Fibroblast of skin of left biceps (primary cell): ENCODE measurements at places on chromosomes 11 and 22.

DNA sequence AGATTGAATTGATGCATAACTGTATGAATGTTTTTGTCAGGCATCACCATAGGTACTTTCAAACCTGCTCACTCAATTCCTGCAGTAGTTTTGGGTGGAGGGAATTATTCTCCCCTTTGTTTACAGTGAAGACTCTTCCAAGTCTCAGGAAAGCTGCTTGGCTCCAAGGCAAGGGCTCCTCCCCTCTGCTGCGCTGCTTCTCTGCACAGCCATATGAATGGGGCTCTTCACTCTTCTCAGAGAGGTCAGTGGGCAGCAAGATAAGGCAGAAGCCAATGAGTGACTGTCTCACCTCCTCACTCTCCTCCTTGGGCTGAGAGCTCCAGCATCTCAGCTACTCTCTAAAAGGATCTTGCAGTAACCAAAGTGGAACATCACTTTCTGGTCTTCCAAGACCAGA, 165.7 kb upstream of the TTC12 start:
- DNase-seq, result no peak

- DNase-seq, result no peak
These were observed 130.4 kb downstream of the UVRAG start for GRCh38 chr11:75945446-75945845.

DNA sequence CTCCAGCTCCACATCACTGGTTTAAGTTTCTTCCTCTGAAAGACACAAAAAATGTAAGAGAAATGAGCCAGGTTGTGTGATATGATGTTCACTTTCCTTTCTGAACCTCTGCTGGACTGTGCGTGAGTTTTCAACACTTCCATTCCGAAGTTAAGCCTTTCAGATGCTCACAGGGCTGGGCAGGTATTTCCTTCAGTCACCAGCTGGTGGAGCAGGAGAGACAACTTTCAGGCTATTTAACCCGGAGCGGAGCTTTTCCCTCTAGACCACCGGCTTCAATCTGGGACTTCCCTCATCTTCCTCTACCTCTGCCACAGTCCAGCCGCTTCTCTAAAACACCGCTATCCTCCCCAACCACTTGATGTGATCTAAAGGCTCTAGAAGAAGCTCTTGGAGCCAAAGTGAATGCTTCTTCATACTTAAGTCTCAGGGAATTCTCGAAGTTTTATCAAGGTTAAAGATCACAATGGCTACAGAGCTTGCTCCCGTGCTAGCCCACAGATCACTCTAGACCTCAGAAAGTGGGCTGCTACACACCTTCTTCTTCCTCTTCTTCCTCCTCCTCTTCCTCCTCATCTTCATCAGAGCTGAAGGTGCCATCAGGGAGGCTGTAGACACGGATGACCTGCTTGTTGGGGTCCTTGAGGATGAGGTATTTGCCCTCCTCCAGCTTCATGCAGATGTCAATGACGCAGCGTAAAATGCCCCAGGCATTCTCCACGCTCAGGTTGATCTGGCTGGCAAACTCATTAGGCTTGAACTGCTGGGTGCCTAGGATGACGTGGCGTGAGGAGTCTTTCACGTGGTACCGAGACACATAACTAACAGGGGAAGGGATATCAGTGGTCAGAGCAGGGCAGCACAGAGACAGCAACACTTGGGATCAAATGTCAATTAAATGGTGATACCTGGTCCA, 4.4 kb upstream of the FOXRED2 start:
- no peak for DNase-seq

GRCh38 chr11:126072141-126072741, 9.6 kb upstream of the CDON start:
- DNase-seq, result no peak

DNA sequence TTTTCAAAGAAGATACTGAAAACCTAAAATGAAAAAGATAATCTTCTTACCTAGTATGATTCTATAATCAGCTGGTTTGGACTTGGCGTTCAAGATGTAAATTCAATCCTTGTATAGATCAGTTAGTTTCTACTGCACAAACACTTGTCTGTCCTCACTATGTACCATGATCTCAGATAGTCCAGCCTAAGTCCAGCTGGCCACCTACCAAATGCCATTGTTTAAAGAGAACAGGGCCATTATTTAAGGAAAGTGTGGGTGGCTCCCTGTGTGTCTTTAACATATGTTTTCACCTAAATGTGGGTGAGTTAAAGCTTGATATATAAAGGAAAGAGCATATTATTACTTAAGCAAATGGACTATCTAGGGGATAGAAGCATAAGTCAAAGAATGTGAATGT, 38.6 kb downstream of the BLID start:
- no peak for DNase-seq

DNA sequence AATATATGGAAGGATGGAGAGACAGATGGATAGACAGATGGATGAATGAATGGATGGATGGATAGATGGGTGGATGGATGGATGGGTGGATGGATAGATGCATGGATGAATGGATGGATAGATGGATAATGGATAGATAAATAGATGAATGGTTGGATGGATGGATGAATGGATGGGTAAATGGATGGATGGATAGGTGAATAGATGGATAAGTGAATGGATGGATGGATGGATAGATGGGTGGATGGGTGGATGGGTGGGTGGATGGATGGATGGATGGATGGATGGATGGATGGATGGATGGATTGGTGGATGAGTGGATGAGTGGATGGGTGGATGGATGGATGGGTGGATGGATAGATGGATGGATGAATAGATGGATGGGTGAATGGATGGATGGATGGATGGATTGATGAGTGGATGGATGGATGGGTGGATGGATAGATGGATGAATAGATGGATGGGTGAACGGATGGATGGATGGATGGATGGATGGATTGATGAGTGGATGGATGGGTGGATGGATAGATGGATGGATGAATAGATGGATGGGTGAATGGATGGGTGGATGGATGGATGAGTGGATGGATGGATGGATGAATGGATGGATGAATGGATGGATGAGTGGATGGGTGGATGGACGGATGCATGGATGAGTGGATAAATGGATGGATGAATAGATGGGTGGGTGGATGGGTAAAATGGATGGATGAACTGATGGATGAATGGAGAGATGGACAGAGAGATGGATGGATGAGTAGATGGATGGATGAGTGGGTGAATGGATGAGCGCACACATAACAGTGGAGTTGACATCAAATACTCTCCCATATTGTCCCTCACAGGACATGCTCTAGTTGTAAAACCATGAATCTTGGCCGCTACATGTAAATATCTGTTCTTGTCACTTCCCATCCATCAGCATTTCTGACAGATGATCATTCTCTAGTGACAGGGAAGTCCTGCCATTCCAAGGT, 8.8 kb downstream of the LSP1 start:
- no peak for DNase-seq

GRCh38 chr22:24403346-24403745, 24.1 kb upstream of the ADORA2A start:
- DNase-seq, result no peak

GRCh38 chr22:21942407-21943343, 10.0 kb downstream of the PPM1F start:
- DNase-seq, result peak; percentile 47

DNA sequence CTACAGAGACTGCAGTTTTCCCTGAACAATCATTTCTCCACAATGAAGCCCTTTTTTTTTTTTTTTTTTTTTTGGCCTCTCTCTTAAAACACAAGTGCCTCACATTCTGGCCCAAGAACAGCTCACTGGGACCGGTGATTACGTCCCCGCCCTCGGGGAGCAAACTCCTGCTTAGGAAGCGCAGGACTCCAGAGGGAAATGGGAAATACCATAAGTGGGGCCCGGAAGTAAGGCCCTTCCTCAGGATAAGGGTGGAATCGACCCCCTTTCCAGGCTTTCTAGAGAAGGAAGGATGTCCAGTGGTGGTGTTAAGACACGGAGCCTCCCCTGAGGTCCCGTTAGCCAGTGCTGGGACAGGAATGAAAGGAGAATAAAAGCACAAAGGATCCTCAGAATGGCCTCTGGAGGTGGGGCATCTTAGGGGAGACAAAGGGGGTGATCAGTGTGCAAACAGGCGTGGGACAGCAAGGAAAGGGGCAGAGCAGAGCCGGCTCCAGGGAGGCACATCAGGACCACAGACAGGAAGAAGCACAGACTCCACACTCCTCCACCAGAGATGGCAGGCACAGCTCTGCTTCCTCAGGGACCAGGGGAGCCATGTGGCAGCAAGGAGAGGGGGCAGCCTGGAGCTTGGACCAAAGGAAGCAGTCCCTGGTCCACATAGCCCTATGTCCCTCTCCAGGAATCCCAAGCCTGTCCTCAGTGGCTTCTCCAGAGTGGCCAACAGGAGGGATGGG, 61.3 kb downstream of the CHST1 start:
- no peak for DNase-seq

- no peak for DNase-seq
These were observed 6.0 kb downstream of the ART5 start for GRCh38 chr11:3635641-3636375.

- DNase-seq, result no peak
These were observed 88.6 kb upstream of the KCNQ1OT1 start for GRCh38 chr11:2788168-2789071.

GRCh38 chr11:38952698-38953097, 2354.7 kb upstream of the RAG2 start:
- DNase-seq, result no peak

GRCh38 chr22:50114221-50115021, 24.6 kb downstream of the MOV10L1 start:
- peak; percentile 60 for DNase-seq

- DNase-seq, result no peak
These were observed 12.7 kb downstream of the BLID start for GRCh38 chr11:122103321-122103720.

DNA sequence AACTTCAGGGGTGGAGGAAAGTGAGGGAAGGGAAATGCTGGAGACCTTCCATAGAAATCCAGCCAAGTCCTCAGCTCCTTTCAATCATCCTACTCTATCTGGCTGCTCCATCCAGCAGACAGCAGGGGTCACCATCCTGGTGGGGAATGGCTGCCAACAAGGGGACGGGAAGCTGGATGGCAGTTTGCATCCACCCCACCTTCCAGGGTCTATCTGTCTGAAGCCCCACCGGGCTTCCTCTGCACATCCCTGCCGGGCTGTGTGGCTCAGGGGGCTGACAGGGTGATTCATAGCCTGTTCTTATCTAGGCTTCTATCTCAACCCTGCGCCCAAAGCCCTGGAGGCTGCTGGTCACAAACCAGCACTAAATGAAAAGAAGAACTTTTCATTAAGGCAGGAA, 1.1 kb downstream of the SYTL2 start:
- DNase-seq, result no peak

DNA sequence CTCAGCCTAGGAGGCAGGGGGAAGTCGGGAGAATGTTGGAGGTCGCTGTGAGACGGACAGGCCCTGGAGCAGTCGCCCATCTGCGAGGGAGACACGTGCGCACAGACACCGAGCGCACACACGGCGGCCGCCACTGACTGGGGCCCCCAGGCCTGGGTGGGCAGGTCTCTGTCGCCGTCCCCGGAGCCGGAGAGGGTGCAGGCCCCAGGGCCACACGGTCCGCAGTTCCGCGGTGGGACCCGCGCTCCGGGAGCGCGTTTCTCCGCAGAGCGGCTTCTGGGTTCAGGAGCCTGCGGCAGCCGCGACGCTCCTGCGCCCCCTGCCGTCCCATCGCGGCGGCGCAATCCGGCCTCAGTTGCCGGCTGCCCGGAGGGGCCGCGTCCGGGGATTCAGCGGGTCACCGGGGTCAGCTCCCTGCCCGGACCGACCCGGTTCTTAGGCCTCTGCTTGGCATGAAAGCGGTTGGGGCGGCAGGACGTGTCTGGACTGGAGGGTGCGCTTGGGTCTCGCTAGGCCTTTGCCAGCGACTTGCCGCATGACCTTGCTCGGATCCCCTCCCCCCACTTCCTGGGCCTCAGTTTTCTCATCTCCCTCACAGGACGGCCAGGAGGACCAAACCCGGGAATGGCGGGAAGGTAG, 31.2 kb downstream of the PDE2A start:
- DNase-seq, result no peak

DNA sequence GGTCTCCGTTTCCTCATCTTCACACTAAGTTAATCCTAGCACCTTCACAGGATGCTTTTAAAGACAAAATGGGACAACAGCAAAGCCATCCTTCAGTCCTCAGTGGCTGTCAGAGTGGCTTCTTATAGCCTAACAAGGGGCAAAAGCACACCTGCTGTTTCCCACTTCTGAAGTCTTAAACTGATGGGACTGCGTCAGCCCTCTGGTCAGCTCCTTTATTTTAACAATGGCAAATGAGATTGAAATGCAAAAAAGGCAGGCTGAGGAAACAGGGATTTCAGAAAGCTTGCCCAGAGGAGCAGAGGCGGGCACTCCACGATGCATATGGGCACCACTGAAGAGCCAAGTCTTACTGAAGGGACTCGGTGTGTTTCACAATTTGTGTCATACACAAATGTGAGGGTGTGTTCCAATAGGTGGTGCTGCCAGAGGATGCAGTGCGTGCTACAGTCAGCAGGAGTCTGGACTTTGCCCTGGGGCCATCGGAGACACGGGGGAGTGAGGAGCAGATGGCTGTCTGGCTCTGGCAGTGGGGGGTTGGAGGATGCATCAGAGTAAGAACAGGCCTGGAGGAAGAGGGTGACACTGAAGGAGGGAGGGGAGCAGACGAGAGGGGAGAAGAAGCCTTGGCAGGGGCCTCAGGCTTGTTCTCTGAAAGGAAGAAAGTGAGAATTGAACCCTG, 47.3 kb downstream of the TENM4 start:
- no peak for DNase-seq

- DNase-seq, result no peak
These were observed 1.8 kb downstream of the KCNK7 start for GRCh38 chr11:65593518-65594414.

GRCh38 chr11:18775492-18776292, 15.9 kb downstream of the PTPN5 start:
- DNase-seq, result no peak

GRCh38 chr11:122882189-122882856, at the start of gene JHY:
TSS of gene JHY (plus strand) at chr11:122882759. CDS start at chr11:122885850, 3,091 bp downstream.
- no peak for DNase-seq

DNA sequence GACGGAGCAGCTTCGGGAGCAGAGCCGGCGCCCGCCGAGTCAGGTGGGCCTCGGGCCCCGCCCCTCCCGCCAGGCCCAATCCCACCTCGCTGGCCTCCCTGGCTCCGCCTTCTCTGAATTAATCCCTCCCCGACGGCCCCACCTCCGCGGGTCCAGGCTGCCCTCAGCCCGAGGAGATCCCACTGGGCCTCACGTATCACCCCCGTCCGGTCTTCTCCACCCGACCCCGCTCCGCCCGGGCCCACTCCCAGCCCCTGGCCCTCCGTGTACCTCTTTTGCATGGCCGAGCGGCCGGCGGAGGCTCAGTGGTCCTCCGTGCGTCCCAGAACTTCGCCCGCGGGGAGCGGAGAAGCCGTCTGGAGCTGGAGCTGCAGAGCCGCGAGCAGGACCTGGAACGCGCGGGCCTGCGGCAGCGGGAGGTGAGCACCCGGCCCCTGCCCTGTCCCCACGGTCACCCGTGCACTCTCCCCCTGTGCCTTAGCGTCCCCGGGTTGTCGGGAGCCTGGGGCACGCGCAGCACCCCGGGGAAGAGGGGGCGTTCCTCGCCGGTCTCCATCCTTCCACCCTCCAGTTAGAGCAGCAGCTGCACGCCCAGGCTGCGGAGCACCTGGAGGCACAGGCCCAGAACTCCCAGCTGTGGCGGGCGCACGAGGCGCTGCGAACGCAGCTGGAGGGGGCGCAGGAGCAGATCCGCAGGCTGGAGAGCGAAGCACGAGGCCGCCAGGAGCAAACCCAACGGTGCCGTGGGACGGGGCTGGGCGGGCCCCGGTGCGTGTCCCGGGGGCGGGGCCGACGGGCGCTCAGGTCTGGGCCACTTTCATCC, 2.2 kb upstream of the CD151 start:
- DNase-seq, result no peak
